SW480 (cell line): ENCODE measurements at places on chromosomes 3 and 15.

DNA sequence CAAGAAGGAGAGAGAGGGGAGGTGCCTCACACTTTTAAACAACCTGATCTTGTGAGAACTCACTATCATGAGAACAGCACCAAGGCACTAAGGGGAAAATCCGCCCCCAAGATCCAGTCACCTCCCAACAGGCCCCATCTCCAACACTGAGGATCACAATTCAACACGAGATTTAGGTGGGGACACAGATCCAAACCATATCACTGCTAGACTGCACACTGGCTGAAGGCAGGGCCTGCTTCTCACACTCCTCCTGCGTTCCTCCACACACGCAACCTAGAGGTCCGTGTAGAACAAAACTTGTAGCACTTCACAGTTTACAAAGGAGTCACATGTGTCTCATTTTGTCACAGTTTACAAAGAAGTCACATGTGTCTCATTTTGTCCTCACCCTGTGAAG is 97.8 kb downstream of the DAPK2 start:
- DNase-seq, result no peak

DNA sequence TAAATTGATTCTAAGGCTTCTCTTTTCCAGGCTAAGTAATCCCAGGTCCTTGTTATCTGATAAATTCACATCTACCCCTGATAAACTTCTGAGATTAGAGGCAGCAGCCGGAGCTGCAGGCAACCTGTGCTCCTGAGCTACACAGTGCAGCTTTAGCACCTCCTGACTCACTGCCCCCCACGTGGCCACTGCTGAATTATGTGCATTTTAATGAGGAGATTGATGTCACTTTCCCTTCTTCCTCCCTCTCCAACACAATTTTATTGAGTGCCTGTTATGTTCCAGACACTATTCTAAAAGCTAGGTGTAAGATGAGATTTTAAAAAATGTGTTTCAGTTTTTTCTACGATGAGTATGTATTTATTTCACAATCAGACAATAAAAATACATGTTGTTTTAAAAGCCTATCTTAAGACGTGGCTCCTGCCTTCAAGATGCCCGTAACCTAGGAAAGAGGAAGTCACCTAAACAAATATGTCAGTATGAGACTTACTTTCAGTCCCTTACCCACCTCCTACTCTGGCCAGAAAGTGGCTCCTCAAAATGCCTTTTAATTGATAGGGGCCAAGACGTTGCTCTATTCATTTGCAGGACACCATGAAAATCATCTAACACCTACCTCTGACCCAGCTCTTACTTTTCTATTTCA is 161.5 kb upstream of the PFN2 start:
- no peak for DNase-seq

GRCh38 chr15:36370731-36371112 is 208.7 kb upstream of the CDIN1 start:
- DNase-seq, result no peak

- DNase-seq, result no peak
Measured at GRCh38 chr15:31607656-31608055, 281.0 kb downstream of the KLF13 start.

DNA sequence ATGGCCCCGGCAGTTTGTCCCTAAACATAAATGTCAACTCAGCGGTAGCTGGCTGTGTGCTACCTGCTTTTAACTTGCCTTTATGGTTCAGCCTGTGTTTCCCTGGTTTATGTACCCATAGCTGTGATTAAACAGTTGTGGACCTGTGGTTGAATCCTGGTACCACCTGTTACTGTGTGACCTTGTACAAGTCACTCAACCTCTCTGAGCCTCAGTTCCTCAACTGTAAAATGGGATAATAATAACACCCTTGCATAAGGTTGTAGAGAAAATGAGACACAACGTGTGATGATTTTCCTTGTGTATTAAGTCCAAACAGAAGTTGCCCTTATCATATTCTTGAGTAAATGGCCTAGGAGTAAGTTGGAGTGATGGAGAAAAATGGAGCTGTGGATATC is 6.3 kb downstream of the GALNT15 start:
- DNase-seq, result no peak

GRCh38 chr3:173977747-173978146 is 580.2 kb downstream of the NLGN1 start:
- no peak for DNase-seq

DNA sequence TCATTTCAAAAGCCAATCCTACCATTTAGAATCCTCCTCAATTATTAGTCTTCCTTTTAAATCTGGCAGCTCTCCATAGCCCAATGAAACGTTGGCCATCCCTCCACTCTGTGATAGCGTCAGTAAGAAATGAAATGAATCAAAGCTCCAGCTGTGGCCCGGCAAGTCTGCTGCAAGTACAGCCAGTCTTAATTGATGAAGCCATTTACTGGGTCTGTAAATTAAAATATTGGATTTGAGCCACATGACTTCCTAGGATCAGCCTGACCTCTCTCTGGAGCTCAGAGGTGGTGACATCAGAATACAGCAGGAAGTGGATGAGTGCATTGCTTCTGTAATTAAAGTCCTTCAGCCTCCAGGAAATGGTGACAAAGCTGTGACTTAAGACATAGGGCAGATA is 347.0 kb upstream of the LMCD1 start:
- no peak for DNase-seq

DNA sequence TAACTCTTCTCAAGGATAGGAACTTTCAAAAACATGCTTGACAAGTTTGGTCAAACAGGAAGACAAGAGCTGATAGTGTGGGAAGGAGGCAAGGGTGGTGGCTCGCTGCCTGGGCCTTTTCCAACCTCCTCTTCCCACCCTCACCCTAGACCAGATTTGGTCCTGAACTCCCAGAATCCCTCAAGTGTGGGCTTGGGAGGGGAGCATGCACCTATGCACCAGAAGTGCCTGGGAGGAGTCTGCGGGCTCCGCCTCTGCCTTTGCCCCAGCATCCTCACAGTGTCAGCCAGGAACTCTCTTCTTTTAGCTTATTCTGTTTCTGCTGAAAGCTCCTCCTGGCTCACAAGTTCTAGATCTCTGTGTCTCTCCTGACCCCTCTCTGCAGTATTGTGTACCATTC is 126.2 kb upstream of the MRPS22 start:
- no peak for DNase-seq

GRCh38 chr15:99970891-99971430 is 237.7 kb upstream of the LYSMD4 start:
- no peak for DNase-seq

GRCh38 chr3:35708394-35709271 is 69.3 kb downstream of the ARPP21 start:
- DNase-seq, result no peak

DNA sequence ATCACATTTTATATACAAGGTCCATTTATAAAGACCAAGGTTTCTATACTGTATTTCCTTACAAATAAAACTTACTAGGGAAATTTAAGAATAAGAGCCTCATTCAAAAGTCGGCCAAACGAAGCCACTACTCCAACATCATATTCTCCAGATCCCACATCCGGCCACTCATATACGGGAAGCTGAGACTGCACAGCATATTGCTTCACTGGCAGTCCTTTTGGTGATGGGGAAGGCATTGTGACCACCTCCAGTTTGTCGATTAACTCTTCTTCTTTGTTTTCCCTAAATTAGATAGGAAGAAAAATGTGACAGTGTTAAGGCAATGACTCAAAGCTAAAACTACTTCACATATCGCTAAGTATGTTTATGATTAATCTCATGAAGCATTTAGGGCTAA is 2.7 kb downstream of the MTFMT start:
- no peak for DNase-seq

DNA sequence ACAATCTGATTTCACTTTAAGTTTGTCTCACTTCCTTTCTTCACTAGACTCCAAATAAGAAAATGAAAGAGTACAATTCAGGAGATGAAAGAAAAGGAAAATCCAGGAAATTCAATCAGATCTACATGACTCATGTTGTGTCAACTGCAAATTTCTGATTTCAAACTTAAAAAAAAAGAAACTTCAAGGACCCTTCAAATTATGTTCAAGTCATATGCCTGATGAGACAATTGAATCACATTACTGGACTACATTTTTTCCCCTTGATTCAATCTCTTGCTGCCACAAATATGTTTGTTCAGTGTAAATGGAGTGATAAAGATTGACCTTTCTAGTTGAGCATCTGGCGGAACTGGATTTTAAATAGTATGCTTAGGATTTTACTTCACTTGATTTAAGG is 37.4 kb downstream of the FRMD5 start:
- peak; percentile 30 for DNase-seq

GRCh38 chr15:96356494-96357455 is 26.3 kb downstream of the NR2F2 start:
- peak; percentile 72 for DNase-seq

DNA sequence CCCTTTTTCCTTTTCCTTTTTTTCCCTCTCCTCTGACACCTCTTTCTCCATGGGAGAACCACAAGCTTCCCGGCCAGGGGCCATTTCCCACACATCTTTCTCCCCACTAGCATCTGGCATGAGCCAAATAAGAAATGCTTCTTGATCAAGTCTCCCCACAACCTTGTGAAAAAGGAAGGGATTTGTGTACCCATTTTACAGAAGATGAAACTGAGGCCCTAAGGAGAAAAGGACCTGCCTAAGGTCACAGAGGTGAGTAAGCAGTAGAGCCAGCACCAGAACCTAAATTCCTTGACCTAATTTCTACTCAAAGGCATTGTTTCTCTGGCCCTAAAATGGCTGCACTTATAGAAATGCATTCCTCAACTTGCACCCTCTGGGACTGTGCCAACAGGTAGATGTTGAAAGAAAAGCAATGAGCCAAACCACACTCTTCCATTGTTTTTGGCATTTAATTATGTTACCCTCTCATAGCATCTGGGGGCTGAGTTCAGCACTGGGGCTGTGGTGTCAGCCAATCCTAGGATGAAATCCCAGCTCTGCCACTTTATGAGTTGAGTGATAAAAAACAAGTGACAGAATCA is 81.7 kb upstream of the TLE3 start:
- DNase-seq, result no peak

DNA sequence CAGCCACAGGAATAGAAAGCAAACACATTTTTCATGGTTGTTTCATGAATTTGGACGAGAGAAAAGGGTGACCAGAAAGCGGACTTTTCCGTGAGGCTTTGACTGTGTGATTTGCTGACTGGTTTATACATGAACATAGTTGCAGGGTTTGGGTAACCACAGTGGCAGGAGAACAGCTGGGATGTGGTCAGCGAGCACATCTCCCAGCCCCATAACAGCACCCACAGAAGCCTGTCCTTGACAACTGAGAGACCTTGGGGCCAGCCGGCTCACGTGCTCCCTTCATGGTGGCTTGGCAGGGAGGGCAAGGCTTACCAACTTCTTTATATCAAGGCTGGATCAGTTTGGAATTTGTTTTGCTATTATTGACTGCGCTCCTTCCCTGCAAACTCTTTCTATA is 13.2 kb upstream of the RGMA start:
- DNase-seq, result peak; percentile 47

DNA sequence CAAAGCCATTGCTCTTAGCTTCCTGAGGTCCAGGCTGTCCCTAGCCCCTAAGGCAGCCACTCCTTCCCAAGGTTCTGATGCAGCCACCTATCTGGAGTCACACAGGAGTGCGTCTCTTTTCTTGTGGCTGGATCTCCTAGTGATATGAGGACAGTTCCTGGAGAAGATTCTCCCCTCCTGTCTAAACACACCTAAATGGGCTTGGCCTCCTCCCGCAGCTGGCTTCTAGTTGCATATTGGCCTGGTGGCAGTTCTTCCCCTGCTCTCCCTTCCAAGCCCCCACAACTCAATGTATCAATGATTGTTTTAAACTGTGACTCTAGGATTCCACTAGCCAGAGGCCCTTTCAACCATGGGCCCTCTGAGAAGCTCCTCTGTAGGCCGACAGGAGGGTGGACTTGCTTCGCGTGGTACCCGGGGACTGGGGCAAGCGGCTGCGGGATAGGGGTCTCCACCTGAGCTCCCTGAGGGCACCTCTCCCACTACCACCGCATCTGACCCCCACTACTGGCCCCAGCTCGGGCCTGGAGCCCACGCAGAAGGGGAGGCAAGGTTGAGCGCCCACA is 1.4 kb downstream of the ITGA11 start:
- no peak for DNase-seq

GRCh38 chr3:149377408-149378364 is at the start of gene TM4SF1:
TSS of gene TM4SF1 (minus strand) at chr3:149377649. CDS start at chr3:149377547, 102 bp downstream.
- DNase-seq, result peak; percentile 82

GRCh38 chr15:72141171-72142084 is 23.2 kb downstream of the SENP8 start:
- no peak for DNase-seq

DNA sequence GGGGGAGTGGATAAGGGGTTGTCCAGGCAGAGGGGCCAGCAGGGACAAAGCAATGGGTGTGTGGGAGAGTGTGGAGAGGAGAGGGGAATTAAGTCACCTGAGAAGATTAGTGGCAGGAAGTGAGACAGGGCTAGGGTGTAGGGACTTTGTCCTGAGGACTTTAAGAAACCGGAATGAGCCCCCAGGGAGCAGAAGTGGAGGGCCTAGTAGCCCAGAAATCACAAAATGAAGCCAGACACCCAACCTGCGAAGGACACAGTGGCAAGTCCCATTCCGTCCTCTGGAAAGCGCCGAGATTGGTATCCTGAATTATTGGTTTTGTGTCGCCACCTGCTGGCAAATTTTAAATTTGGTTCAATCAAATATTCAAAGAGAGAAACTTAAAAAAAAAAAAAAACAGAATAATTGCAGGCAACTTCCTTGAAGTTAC is 78.0 kb upstream of the SLC25A36 start:
- DNase-seq, result peak; percentile 69

DNA sequence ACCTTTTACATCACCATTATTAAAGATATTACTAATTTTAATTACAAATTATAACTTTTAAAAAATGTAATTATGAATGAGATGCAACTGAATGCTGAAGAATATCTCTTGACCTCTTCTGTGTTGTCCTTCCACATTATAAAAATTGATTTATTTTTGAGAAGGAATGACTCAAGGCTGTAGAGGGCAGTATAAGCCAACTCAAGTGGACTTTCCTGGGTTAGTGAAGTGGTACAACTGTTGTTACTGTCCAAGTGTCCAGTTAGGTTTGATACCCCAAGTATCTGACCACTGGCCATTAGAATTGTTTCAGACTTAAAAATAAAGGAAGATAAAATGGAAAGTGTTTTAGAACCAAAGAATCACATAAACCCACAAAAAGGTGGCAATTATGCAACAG is 51.9 kb downstream of the BBX start:
- DNase-seq, result peak; percentile 17

- DNase-seq, result no peak
Measured at GRCh38 chr3:126321490-126321889, 35.7 kb downstream of the KLF15 start.

GRCh38 chr3:65503776-65504175 is 534.9 kb downstream of the MAGI1 start:
- no peak for DNase-seq
